ENCODE measurements at places on chromosomes 16 and 17.

DNA sequence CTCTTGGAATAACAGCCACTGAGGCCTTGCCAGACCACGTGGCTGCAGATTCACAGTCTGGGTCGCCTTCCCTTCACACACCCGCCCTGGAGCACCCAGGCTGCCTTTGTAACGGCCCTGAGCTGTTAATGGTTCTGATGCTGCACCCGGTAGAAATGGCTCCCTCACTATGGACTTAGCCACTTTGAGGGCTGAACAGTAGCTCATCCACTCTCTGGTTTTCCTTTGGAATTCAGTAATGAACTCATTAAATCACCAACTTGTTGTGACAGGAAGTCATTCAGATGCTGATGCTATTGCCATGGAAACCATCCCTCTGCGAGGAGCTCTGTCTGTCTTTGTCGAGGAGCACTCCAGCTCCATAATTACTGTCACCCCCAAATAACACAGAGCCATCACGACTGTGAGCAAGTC, 59.2 kb downstream of the CDK5R1 start:
- DNase-seq, result no peak

- DNase-seq, result no peak
Observed at GRCh38 chr16:1466968-1467521, 7.8 kb downstream of the CLCN7 start.

GRCh38 chr17:60102632-60103096, 23.9 kb upstream of the HEATR6 start:
- no peak for DNase-seq

DNA sequence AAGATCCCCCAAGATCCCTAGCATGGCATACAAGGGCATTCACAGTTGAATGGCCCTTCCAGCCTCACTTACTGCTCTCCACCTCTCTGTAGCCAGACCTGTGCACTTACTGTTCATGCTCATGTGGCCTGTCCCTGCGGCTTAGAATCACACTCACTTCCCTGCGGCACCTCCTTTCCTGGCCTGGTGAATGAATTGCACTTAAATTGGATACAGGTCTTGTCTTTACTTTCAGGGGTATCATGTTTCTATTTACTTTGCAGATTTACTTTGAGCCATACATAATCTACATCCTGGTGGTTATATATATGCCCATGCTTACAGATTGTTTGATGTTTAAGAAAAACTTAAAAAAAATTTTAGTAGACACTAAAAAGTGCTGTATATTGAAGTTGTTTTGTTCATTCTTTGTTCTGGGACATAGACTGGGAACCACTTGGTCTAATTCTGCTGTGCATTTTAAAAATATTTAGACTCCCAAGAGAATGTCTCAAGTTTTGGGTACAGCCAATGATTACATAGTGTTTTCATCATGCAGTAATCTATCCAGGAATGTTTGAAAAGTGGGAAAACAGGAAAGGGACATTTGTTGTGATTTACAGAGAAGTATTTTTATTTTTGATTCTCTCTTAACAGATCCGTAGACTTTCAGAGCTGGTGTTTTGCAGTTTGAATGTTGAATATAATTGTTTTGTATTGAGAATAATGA, 63.9 kb downstream of the NUP88 start:
- DNase-seq, result no peak

GRCh38 chr16:55225972-55226542, 97.9 kb upstream of the IRX6 start:
- no peak for DNase-seq

- DNase-seq, result no peak
Observed at GRCh38 chr17:2954898-2955445, 108.4 kb downstream of the OR1D5 start.

GRCh38 chr17:82736511-82737185, 1.2 kb downstream of the FN3K start:
- DNase-seq, result no peak

DNA sequence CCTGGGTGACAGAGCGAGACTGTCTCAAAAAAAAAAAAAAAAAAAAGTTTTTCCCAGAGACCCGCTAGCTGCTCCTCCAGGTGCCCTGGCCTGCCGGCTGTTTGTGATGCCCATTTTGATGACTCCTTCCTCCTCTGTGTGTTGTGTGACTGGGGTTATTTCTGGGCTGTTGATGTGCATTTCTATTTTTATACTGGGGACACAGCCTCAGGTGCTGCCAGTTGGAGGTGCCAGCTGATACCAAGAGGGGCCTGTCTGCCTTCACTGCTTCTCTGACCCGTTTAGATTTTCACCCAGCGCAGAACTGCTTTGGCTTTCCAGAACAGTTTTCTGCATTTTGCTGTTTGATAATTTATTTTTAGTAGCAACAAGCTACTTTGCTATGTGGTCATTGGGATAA, 6.7 kb downstream of the PLA2G15 start:
- no peak for DNase-seq

GRCh38 chr16:28823291-28823872, 583 bp downstream of the ATXN2L start:
- DNase-seq, result no peak

DNA sequence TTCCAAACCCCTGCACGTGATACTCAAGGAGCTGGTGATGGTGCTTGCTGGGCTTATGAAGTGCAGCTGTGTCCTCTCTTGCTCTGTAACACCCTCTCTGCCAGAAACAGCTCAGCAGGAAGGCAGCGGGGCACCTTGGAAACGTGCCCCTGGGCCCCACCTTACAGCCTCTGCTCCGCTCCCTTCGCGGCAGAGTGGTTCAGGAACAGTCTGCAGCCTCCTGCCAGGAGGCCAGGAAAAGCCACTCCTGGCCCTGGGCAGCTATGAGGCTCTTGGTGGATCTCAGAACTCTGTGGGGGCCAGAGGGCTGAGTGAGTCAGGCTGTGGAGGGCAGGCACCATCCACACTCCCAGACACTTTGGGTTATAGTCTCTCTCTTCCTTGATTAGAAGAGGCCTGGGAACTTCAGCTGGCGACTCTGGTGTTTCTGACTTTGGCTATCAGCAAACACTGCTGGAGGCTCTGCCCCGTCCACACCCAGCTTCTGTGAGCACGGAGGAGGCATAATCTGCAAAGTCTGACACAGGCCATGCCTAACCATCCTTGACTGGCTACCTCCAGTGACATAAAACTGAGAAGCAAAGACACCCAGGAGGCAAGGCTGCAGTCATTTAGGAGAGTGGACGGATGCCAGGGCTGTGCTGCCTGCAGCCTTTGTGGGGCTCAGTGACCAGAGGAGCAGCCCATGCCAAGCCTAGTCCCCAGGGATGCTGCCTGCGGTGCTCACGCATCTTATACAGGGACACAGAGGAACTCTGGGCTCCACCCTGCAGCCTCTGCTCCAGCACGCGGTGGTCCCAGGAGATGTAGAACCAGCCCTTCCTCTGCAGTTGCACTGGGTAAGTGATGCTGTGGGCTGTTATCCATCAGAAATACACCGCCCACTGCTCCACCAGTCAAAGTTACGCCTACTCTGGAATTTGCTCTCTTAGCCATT, 65.3 kb downstream of the METRNL start:
- no peak for DNase-seq

DNA sequence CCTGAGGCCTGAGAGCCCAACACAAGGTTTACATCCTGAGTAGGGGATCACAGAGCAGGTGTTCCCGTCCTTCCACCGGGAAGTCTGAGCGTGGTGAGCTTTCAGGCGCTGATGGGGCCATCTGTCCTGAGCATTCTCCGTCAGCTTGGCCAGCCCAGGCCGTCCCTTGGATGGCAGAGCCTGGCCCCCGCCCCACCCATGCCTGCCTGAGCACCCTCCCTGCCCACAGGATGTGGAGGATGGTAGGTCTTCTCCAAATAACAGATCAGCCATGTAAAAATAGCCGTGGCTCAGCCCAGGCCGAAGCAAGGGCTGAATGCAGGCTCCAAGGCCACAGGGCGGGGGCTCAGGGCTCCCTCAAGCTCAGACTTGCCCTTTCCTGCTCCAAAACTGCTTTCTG, 20.2 kb downstream of the SPNS2 start:
- DNase-seq, result no peak

- no peak for DNase-seq
Observed at GRCh38 chr17:82956726-82957468, 117.1 kb upstream of the ZNF750 start.

DNA sequence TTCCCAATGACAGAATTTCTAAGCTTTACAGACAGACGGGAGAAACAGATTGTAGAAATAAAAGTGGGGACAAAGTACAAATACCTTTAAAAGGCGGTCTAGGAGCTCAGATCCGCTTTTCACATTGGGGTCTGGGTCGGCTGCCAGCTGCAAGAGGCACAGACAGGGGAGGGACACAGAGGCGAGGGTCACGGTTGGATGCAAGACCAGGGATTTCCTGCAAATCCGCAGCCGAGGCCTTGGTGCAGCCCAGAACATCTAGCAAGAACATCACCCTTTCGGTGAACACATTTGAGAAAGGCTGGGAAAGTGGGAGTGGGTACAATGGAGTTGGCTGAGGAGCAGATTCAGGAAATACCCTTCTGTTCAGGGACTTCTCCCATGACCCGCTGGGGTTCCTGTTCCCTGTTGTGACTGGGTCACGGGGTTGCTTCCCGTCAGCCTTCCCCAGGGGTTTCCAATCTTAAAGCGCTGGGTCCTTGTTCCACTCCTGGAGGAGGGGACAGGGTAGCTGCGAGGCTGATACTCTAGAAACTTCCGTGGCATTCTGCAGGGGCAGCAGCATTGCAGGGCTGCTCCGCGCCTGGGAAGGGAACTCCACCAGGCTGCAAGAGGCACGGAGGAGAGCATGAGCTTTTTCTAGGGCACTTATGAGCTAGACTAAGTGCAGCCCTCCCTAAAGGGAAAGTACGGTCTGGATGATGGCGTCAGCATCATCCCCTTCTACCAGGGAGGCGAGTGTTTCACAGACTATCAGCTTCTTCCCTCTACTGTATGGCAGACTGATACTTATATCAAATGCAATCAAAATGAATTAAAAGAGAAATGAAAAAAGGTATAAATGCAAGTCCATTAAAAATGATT, 16.0 kb downstream of the VAC14 start:
- no peak for DNase-seq

DNA sequence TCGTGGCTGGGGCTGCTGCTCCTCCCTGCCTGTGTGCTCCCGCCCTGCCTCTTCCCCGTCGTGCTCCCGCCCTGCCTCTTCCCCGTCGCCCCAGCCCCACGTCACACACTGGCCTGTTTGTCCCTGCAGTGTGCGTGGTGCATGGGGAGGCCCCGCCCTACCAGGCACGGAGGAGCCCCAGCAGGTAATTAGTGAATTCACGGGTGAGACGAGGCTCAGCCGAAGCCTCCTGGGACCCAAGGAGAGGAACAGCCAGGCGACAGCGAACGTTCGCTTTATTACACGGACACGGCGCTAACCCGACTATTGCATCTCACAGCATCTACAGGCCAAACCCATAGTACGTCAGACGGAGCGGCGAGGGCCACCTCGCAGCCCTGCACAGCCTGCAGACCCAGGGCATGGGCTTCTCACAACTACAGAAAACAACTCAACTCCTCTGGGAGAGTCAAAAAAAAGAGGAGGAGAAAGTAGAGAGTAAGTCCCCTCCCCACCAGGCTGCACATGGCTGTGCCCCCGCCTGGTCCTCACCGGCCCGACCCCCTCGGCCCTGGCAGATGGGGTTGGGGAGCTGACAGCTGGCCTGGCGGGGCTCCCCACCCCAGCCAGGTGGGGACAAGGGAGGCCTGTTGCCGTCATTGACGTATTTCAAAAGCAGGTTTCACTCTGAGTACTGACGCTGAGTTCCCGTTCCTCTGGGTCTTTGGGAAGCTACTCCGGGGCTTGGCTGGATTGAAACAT, 4.3 kb upstream of the PABPN1L start:
- DNase-seq, result no peak

- DNase-seq, result no peak
Observed at GRCh38 chr17:4969551-4970173, 2.0 kb upstream of the SPAG7 start.

GRCh38 chr17:55420776-55421178, 858 bp downstream of the MMD start:
- DNase-seq, result no peak

GRCh38 chr16:60914334-60914733, 1121.9 kb downstream of the CDH8 start:
- no peak for DNase-seq

- no peak for DNase-seq
Observed at GRCh38 chr17:19364699-19365498, 2.4 kb upstream of the B9D1 start.

DNA sequence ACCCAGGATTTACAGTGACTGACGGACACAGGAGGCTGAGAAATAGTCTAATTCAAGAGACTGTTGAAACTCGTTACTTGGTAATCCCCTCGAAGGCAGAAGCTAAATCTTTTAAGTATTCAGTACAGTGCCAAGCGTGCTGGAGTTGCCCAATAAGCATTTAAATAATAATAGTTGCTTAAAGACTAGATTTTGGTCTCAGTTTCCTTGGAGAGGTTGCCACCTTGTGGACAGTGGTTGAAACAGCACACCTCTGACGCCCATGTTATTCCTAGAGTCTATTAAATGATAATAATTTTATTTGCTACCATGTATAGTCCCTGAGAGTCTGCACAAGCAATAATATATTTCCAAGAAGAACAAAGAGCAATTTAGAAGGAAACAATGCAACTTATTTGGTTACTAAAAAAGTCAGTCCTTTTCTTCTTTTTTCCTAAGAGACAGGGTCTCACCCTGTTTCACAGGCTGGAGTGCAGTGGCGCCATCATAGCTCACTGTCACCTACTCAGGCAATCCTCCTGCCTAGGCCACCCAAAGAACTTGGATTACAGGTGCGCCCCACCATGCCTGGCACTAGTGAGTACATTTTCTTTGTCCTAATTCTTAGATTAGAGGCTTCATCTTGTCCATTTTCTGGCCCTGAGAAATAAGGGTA, 138.0 kb upstream of the NUDT7 start:
- DNase-seq, result no peak
